CD4-positive, CD25-positive, alpha-beta regulatory T cell (primary cell): ENCODE measurements at places on chromosomes 7 and 10.

GRCh38 chr10:29471544-29471859 lies 163.3 kb downstream of the SVIL start:
- DNase-seq, result no peak

DNA sequence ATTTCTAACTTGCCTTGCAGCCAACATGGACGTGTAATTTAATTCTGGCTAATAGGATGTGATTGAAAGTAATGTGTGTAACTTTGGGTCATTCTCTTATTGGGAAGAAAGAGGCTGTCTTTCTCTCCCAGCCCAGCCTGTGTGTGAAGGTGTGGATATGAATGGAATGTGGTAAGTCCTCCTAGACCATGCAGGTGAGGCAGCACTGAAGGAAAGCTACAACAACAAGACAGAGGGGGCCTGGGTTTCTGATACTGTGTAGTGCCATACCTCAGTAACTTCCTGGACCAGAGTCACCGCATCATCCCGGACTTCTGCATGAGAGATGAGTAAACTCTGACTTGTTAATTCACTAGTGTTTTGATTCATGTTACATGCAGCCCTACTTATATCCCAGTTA lies 237.0 kb downstream of the EXOC4 start:
- no peak for DNase-seq

DNA sequence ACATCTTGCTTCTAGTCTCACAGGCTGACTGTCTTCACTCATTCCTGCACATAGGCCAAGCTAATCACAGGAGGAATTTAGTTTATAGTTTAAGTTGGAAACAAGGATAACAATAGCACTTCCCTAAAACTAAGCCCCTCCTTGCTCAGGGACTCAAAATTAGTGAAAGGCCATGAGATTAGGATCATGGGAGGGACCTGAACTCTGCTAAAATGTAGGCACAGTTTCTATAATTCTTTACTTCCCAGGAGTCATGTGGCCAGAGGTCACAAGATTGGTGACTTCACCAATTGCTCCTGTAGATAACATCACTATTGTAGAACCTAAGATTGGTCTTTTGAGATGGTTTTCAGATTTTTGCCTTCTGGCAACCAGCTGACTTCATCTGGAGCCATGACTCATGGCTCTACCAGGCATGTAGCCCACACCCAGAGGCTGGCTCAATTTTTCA lies 14.8 kb upstream of the UPP1 start:
- DNase-seq, result no peak

DNA sequence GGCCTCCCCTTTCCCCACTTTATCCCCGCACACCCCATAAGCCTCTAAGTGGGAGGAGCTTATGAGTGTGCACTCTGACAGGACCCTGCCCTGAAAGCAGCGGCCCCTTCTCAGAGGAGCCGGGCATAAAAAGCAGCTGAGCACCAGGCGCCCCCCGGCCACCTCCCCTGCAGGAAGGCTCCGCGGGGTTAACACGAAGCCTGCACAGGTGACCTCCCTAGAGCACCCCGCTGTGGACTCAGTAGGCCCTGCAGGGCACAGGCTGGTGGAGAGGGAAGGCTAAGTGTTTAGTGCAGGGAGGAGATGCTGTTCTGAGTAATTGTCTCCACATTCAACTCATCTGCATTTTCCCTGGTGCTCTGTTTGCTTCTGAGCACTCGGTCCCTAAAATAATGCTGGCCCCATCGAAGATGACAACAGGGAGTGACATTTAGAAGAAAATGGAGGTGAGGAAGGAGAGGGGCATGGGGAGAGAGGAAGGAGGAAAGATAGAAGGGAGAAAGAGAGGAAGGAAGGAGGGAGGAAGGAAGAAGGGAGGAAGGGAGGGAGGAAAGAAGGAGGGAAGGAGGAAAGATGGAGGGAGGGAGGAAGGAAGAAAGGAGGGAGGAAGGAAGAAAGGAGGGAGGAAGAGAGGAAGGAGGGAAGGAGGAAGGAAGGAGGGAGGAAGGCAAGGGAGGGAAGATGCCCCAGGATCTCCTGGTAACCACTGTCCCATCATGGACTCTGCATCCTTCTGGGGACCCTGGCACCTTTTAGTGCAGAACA lies 25.4 kb upstream of the CNPY1 start:
- DNase-seq, result no peak

DNA sequence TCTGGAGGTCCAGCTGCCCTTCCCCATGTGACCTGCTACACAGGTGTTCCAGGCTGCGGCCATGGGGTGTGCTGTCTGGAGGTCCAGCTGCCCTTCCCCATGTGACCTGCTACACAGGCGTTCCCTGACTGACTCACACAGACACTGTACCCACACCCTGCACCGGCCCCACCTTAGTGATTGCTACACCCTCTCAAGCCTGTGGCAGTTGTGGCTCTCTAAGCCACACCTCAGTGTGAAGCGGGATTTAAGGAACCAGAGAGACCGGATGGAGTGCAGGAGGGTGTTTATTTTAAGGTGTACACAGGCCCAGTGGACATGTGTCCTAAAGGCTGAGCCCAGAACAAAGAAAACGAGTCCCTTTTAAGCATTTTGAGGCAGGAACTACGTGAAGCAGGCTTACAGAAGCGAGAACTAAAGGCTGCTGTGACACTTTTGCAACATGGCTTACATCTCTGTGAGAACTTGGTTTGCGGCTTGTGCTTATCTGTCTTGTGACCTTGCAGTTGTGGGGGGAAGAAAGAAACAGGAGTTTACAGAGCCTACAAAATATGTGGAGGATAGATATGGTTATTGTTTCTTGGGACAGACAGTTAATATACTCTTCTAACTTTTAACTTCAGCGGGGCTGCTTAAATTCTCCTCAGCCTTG lies 326.4 kb downstream of the PAXIP1 start:
- no peak for DNase-seq
